ENCODE measurements at places on chromosomes 13 and 19.

DNA sequence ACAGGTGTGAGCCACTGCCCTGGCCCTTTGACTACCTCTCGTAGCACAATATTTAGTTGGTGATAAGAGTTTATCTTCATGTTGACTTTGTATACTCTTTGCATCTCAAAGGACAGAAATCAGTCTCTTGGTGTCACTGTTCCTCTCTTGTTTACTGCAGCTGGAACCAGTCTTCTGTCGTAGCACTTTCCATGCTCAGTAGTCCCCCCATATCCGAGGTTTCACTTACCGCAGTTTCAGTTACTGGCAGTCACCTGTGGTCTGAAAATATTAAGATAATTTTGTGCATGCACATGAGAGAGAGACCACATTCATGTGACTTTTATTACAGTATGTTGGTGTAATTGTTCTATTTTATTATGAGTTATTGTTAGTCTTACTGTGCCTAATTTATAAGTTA, 49.1 kb downstream of the WASF3 start:
- no peak for DNase-seq

DNA sequence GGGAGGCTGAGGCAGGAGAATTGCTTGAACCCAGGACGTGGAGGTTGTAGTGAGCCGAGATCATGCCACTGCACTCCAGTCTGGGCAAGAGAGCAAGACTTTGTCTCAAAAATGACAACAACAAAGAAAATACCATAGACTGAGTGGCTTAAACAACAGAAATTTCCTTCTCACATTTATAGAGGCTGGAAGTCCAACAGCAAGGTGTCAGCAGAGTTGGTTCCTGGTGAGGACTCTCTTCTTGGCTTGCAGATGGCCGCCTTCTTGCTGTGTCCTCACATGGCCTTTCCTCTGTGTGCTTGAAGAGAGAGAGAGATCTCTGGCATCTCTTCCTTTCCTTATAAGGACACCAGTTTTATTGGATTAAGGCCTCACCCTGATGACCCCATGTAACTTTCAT, 56.1 kb upstream of the ADGRE5 start:
- no peak for DNase-seq

- no peak for DNase-seq
Observed at GRCh38 chr19:7989071-7989575, 16.3 kb downstream of the ELAVL1 start.

GRCh38 chr13:32323912-32324311, 8.6 kb downstream of the BRCA2 start:
- no peak for DNase-seq
